LoVo (cell line): ENCODE measurements at places on chromosomes 7 and 10.

- no peak for DNase-seq
Measured at GRCh38 chr7:28123752-28124151, 56.8 kb downstream of the JAZF1 start.

- no peak for DNase-seq
Measured at GRCh38 chr10:99467236-99467999, 37.0 kb upstream of the GOT1 start.

GRCh38 chr10:34916314-34916713 lies 101.2 kb upstream of the PARD3 start:
- DNase-seq, result no peak

DNA sequence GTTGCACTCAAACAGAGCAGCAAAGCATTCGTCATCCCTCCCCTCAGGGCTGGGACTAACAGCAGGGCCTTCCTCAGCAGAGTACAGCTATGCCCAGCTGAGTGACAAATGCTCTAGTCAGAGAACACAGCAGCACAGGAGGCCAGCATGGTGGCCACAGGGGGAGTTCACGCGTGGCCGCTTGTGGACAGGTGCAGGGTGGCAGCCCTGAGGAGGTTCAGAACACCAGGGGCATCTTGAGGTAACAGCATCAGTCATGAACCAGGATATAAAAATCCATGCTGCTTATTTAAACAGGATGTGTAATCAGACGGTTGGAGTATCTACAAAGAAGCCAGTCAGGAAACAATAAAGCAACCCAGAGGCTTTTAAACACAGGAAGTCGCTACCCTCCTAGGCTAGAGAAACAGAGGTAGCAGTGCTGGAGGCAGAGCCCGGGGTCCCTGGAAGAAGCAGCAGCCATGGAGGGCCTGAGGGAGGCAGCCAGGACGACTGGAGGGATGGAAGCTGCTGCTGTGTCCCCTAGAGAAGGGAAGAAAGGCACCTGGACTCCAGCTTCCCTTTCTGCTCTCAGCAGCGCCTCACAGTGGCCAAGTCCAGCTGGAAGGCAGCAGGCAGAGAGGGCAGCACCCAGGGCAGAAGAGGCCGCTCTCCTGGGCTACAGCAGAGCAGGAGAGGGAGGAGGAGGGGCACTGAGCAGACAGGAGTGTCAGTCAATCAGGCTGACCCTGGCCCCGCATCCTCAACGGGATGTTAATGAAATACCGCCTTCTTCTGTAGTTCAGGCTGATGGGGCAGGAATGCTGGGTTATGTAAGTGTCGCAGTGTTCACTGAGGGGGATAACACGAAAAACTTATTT lies 70.8 kb upstream of the UCN3 start:
- DNase-seq, result no peak

GRCh38 chr10:130358981-130359650 lies 222.9 kb downstream of the GLRX3 start:
- DNase-seq, result no peak

DNA sequence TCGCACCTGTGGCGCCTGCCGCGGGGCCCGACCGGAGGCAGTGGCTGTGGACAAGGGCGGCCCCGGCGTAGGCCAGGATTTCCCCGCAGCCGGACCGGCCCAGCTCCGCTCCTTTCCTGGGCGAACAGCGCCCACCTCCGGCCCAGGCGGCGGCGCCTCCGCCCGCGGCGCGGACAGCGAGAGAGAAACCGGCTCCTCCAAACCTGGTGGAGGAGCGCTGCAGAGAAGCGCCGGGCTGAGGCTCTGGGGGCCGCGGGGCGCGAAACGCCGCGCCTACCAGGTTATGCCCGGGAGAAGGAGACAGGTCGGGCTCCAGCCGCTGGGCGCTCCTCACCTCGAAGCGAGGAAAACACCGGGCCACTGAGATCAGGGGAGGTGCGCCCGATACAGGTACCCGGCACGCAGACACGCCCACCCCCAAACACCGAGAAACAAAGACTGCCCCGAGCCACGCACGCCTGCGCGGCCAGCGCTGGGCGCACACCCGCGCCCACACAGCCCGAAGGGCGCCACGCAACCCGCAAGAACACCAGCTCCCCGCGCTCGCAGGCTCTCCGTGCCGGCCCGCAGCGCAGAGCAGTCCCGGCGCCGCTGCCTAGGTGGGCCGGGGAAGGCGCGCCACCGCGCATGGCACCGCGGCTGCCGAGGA lies 3.3 kb downstream of the GRID1 start:
- DNase-seq, result no peak

- DNase-seq, result no peak
Measured at GRCh38 chr7:94104301-94104700, 100.1 kb upstream of the BET1 start.

- no peak for DNase-seq
Measured at GRCh38 chr10:42980553-42981357, 96.1 kb upstream of the RET start.

DNA sequence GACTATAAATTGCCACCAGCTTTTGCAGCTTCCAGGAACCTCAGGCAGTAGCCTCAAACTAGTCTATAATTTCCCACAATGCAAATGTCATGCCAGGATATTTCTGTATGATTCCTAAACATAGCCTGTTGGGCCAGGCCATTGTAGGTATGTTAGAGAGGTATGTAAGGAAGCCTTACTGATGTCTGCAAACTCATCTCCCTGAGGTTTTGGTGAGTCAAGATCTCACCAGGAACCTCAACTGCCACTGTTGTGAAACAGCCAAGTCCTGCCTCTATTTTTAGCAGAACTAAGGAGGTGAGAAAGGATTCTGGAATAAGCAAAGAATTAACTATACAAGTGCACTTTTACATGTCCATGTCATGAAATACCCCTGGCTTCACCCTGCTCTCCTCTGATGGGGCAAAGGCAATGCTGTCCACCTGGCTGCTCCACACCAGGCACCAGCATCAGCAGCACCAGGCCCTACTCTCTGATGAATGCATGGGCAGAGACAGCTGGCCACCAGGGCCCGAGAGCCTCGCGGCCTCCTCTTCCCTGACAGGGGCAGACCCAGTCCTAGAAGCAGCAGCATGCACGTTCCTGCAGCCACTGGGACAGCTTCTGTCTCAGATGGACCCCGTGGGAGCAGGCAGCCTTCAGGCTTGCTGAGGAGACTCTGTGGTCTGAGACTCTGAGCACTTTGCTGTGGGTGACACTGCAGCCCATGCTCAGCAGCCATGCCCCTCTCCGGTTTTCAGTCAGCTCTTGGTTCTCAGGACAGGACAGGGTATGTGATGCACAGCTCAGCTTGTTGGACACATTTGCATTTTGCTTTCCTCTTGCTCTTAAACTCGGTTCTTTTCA lies 147.3 kb downstream of the ZMYND11 start:
- no peak for DNase-seq

DNA sequence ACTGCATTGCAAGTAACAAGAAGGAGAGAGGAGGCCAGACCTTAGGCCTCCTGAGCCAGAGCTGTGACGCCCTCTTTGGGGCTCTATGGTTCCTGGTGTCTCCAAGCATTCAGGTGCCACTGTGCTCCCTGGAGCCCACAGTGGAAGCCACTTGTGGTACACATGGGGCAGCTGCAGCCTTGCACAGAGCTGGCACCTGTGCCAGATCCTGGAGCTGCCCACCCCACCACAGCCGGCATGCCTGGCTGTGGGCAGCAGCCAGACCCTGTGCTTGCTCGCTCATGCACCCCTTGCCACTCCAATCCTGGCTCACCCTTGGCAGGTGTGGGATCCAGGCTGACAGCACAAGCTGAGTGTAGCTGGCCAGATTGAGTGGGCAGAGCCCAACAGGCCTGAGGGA lies 173.8 kb upstream of the SMIM30 start:
- no peak for DNase-seq
